ENCODE measurements at places on chromosomes 3 and 15. TPM values are rescaled to one million over a fixed set of nuclear protein-coding genes. Genes with fewer than 3 reads are reported as not detected.

Gene GPR149
- not detected for total RNA-seq

Gene USP13
- total RNA-seq: 10.7 TPM

Gene CRBN
- 40.1 TPM for total RNA-seq

Gene ZNF385D
- total RNA-seq: 0.47 TPM

Gene CFAP161
- total RNA-seq: not detected

Gene SLC15A2
- 4.2 TPM for total RNA-seq

Gene CDCP1
- 15.3 TPM for total RNA-seq

Gene CLDN18
- total RNA-seq: 19.5 TPM

Gene ATP10A
- total RNA-seq: 0.07 TPM

Gene CNTN3
- 12.7 TPM for total RNA-seq

- DNase-seq: no peak
Measured at GRCh38 chr3:117150628-117151027, 441.0 kb downstream of the TUSC7 start.

GRCh38 chr3:37969596-37970100 is 20.9 kb upstream of the VILL start:
- no peak for DNase-seq

DNA sequence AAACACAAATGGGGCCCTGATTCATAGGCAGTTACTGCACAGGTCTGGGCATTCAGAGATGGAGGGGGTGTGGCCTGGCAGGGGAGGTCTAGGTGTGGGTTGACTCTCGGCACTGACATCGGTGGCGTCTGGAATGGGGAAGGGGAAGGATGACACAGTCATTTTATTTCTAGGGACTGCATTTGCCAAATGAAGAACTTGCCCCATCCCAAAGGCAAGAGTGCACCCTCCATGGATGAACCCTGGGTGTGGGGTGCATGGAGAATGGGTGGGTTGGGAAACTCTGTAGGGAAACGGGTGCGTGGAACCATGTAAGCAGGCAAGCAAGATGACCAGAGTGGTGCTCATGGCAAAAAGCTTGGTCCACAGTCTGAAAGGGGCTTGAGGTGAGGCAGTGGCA is 24.5 kb downstream of the SLC6A20 start:
- DNase-seq: no peak

DNA sequence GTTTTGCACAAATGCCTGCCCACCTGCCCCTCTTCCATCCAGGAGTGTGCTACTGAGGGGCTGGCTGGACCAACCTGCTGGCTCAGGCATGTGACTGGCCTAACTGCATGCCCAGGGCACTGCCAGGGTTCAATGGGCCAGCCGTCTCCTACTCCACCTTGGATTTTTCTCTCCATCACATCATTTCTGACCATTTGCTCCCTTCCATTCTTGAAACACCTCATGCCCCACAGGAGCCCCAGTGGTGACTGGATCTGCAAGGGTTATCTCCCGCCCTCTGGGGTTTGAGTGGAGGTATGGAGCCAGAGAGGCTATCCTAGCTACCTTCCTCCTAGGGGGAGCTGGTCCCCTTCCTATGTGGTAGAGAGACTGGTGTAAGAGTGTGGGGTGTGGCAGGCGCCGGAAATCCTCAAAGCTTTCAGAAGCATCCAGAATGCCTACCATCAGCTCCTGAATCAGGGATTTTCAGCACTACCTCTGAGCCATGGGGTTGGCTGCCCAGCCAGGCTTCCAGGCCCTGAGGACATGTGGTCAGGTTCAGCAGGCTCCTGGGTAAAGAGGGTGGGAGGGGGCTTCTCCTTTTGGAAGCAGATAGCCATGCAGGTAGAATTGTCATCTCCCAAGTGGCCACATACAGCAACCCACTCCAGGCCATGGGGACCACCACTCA is 2.9 kb upstream of the MANF start:
- no peak for DNase-seq

- DNase-seq: no peak
Measured at GRCh38 chr3:31165399-31165860, 271.0 kb upstream of the GADL1 start.

DNA sequence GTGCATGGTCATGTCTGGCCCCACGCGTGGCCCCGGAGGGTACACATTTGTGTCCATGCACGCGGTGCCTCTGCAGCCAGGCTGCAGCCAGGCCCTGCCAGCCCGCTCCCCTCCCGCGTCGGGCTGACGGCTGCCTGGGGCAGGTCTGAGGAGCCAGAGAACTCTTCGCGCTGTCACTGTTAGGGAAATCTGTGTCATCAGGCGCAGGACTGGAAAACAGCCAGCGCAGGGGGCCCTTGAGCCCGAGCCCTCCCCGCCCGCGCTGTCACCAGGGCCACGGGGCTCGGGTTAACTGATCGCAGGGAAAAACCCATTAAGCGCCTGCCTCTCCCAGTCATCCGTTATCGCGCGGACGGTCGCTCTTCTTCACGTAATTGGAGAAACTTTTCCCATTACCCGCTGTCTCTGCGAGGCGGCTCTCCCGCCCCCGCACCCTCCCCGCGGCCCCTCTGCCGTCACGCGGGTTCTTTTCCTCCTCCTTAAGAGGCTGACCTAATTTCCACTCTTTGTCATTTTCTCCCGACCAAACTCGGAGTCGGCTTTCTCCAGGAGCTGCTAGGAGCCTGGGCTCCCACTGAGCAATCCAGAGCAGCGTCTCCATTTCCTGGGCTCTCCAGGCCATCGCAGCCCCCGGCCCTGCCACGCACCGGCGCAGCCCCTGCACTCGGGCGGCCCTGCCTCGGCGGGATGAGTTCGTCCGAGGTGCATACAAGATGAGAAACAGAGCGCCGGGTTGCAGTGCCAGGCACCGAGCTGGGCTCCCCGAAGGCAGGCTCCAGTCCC is 57.5 kb upstream of the PRR23E start:
- DNase-seq: no peak

DNA sequence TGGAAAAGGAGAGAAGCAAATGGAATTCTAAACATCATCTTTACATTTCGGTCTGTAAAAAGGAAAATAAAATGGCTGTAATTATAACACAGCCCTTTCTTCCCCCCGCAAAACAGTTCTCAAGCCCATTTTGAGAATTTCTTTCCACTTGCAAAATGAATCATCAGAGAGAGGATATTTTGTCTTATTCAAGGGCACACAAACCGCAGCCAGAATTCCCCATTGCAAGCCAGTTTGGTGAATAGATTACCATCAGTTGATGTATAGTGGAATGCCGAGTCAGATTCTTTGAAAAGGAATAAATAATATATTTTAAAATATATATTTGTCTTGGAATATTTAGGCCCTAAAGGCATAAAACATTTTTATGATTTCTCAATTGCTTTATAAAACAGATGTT is 420.4 kb upstream of the SEMA6D start:
- no peak for DNase-seq

- DNase-seq: no peak
Measured at GRCh38 chr3:36416599-36416998, 36.3 kb downstream of the STAC start.

GRCh38 chr3:49351521-49352011 is 6.6 kb downstream of the GPX1 start:
- DNase-seq: no peak

DNA sequence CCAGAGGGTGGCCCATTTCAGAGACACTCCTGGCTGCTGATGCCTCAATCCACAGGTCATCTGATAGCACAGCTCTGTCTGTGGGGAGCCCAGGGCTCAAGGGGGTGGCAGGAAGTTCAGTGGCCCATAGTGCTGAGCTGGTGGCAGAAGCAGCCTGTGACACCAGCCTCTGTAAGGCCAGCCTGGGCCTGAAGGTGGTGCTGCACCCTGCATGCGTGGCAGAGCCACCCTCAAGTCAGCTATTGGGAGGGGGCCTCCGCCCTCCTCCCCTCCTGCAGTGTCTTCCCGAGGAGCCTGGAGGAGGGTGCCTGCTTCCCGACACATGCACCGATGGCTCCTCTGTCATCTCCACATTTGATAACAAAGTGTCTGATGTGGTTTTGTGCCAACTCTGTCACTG is 3.0 kb downstream of the PLA1A start:
- DNase-seq: no peak

DNA sequence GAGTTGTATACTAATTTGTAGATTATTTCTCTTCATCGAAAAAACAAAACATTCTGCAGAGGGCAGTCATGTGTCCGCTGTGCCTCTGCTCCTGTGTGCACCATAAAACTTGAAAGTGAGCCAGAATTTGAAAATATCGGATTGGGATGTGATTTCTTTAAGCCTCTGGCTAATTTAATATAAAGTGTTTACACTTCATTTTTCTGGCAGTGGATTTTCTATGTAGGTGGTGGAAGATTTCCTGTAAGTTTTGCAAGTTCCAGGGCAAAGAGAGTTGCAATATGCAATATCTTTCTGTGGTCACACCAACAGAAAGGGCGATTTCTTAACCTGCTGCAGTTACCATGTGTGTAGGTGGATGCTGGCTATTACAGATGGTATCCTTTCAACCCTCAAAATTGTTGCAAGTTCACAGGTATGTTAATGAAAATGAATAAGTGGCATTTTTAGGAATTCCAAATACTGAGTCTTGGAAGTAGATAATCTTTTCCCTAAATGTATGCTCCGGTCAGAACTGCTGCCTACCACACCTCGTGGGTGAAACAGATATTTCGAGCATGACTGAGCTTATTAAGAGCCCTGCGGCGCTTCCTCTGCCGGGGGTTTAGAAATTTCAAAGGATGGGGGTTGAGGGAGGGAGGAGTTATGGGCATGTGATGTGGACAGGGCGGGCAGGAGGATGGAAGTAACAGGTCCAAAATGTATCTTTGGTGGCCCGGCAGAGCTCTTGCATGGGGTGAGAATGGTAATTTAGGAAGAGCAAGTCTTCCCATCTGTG is 134.0 kb downstream of the PGPEP1L start:
- no peak for DNase-seq

DNA sequence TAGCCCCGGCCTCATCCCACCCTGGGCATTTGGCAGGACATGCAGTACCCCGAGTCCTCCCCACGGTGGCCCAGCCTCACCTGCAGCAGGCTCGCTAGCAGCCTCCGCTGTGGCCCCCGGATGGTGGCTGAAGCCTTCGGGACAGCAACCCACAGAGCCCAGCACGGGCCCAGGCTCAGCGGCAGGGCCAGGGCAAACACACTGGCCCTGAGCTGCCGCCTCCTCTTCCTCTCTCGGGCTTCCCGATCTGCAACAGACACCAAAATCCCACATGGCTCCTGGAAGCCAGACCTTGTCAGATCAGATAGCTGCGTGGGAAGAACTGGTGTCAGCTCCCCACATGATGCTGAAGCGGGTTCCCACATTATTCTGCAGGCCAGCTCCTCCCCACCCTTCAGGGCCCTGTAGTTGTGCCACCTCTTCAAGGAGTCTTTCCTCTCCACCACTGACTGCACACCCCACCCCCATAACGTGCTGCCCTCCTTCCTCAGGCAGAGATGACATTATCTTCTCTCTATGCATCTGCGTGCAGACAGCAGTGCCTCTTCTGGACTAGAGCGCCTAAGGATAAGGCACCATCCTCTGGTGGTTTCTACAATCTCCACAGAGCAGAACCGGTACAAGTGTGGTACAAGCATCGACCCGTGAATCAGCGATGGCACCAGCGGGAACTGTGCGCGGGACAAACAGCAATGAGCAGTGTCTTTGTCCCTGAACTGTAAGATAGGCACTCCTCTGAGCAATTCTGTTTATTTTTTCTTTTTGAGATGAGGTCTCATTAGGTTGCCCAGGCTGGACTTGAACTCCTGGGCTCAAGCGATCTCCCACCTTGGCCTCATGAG is 9.5 kb downstream of the TMEM44 start:
- DNase-seq: no peak

- peak; percentile 29 for DNase-seq
Measured at GRCh38 chr15:64775551-64776401, at the start of gene RBPMS2. Gene RBPMS2, minus strand, starts transcription at chr15:64775589. Its CDS starts 270 bp downstream, at chr15:64775319.

- DNase-seq: no peak
Measured at GRCh38 chr3:178597371-178597770, 61.1 kb downstream of the KCNMB2 start.

- no peak for DNase-seq
Measured at GRCh38 chr3:52402101-52402521, 42.8 kb downstream of the SEMA3G start.

GRCh38 chr3:126678693-126679317 is 23.9 kb upstream of the TXNRD3 start:
- DNase-seq: no peak

DNA sequence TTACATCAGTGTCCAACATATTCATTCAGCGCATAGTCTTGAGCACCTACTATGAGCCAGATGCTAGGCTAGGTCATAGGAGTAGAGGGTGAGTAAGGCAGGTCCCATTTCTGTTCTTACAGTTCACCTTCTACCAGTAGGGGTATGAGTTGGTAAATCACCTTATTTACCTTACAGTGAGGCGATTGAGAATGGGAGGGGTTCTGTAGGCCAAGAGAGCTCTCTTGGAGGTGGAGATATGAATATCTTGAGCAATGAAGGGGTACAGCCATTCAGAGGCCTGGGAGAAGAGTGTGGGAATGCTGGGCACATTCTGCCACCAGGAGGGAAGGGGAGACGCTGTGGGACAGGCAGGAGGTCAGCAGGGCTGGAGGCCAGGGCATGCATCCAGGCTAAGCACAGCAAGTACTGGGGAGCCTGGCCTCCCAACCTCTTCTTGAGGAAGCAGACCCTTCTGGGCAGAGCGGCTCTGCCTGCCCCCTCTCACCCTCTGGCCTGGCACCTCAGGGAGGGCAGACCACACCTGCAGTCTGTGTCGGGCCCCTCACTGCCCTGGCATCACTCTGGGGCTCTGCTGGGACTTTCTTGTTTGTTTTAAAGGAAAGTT is 123.4 kb downstream of the EEFSEC start:
- DNase-seq: no peak

- DNase-seq: no peak
Measured at GRCh38 chr3:114846252-114846651, 300.8 kb downstream of the ZBTB20 start.

DNA sequence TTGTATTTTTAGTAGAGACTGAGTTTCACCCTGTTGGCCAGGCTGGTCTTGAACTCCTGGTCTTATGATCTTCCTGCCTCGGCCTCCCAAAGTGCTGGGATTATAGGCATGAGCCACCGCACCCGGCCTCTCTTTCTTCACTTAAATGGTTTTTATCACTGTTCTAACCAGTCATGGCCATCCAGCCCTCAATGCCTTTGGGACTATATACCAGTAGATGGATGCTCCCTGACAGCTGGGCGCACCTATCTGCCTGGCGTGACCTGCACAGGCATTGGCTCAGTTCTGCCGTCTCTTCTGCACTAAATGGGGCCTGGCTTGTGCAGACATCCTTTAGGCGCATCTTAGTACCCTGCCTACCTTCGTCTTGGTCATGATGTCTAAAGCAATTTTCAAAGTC is 233.4 kb downstream of the ADAMTS17 start:
- DNase-seq: no peak

DNA sequence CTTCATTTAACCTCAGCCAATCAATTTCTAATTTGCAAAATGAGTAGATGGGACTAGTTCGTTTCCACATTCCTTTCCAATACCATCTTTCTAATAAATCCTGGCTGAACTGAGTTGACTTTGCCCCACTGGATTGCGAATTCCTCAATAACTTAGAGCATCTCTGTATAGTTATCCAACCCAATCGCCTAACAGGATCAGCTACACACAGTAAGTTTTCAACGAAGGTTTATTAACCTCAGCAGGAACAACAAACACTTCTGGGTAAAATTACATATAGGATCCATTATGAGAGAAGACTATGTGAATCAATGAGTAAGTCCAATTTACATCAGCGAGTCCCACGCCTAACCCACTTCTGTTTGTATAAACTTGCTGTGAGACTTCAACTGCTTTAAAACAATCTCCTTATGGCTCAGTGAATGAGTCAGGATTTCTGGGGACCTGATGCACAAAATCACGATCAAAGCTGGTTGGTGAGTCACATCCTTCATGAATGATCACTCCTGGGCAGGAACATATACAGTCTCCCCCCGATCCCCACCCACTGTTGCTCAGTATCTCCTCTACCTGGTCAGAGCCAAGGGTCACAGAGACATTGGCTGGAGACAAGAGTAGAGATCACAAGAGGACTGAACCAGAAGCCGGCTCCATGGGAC is 142.8 kb downstream of the EDEM1 start:
- DNase-seq: no peak

GRCh38 chr15:90396321-90396720 is 8.3 kb downstream of the IQGAP1 start:
- no peak for DNase-seq
